ENCODE measurements at places on chromosomes 12 and 14.

DNA sequence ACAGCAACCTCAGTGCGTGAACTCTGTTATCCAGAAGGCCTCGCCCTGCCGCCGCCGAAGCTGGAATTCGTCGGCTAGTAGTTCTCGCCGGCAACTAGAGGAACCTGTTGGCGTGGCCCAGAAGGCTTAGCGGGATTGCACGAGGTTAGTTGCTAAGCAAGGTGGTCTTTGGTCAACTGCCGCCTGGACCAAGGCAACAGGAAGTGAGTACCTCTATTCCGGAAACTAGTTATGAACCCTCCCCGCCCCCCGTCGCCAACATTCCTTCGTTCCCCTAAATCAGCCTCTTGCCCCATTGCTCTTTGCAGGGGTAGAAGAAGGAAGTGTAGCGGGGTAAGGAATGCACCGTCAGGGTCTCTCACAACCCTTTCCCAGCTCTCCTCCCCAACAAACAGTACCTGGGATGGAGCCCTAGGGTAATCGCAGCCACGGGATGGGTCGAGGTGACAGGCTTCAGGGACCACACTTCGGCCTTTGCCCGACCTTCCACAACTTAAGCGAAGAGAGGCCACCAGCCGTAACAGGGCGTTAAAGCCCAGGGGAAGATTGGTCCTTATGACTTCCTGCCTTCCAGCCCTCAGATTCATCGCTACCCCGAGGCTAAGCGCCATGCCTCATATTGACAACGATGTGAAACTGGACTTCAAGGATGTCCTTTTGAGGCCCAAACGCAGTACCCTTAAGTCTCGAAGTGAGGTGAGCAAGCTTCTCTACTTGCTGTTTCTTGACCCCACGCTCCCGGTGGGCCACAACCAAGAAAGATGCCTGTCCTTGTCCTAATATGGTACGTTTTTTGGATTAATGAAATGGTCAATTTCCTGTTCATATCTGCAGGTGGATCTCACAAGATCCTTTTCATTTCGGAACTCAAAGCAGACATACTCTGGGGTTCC, at the start of gene GMPR2:
GMPR2 (plus strand) TSS at position 285 of the 893 bp plus-strand sequence; CDS start at position 610, 325 bp downstream.
- peak; percentile 77 for DNase-seq

DNA sequence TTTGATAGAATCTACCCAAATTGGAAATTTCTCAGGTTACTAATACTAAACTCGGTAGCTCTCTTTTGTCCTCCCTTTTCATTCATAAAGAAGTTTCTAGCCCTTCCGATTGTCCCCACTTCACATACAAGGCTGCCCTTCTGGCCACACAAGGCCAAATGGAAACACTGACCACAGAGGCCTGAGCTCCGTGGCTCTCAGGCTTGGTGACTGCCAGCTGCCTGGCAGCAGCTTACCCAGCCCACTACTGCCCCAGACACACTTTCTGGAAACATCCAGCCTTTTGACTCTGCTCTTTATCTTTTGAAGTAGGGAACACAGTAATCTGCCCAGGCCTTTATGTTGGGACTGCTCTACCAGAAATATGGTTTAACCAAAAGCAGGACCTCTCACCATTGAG, 167.2 kb downstream of the GCH1 start:
- no peak for DNase-seq

DNA sequence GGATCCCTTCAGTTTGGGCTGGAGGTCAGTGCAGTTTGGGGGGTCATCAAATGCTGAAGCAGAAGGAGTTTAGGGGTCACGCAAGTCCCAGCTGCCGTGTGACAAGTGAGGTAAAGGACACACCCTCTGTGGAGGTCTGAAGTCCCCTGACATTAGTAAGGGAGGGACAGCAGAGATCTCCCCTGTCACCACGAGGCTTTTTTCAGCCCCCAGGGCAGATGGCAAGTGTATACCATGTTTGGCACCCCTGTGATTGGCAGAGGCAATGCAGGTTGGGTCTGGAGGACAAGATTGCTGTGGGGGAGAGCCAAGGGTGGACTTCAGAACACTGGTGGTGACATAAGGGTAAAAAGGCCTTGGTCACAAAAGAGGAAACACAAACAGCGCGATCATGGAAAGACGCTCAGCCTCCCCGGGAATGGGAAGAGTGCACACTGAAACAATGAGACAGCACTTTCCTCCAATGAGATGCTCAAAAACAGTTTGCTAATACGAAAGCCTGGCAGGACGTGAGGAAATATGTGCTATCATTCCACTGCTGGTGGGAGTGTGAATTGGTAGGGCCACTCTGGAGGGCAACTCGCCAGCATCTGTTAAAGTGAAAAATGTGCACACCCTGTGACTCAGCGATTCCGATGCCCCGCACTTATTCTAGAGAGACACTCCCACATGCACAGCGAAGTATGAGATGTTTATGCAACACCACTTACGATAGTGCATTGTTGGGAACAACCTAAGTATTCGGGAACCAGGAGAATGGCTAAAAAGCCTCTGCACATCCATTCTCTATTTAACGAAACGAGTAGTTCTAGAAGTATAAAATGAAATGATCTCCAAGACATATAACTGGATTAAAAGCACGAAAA, 14.4 kb upstream of the CD27 start:
- DNase-seq, result no peak

- no peak for DNase-seq
These were observed 65.4 kb downstream of the PPFIBP1 start for GRCh38 chr12:27589419-27589818.
